ENCODE measurements at places on chromosomes 3 and 15.

DNA sequence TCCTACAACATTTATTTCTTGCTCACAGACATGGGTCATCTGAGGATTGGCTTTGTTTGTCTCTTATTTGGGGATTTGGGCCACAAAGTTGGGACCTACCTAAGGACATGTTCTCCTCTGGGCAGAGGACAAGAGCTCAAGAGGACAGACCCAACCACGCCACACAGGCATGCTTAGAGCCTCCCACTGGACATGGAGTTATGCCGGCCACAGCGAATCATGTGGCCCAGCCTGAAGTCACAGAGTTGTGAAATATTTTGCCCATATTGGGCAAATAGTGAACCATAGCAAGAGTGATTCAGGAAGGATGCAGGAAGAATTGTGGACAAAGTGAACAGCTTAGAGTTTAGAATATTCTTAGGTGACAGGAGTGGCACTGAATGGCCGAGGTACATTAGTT is 9.9 kb downstream of the TRAK1 start:
- DNase-seq = peak; percentile 78

- DNase-seq = no peak
Measured at GRCh38 chr3:113223475-113224281, 12.3 kb downstream of the BOC start.

DNA sequence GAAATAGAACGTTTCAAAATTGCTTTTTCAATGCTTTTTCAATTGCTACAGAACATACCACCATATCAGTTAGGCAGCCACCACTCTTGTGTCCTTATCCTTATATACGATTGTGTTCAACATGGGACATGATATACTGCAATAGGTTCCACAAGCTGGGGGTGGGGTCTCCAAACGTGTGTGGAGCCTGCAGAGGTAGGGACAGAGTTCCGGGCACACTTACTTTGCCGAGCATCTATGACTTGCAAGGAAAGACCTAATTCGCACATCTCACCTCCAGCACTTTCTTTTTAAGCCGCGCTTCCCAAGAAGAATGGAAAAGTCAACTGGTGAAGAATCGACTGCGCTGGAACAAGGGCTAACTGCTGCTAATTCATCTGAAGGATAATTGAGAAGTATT is 39.6 kb upstream of the SFMBT1 start:
- no peak for DNase-seq

GRCh38 chr15:37134699-37135131 is 34.4 kb upstream of the MEIS2 start:
- DNase-seq = no peak

GRCh38 chr3:22659651-22660475 is 543.3 kb upstream of the UBE2E2 start:
- no peak for DNase-seq

GRCh38 chr3:124149771-124150170 is 157.8 kb upstream of the ROPN1 start:
- no peak for DNase-seq

GRCh38 chr3:143814443-143814889 is 33.8 kb downstream of the SLC9A9 start:
- no peak for DNase-seq

- DNase-seq = no peak
Measured at GRCh38 chr15:73541479-73541878, 91.7 kb downstream of the NPTN start.

DNA sequence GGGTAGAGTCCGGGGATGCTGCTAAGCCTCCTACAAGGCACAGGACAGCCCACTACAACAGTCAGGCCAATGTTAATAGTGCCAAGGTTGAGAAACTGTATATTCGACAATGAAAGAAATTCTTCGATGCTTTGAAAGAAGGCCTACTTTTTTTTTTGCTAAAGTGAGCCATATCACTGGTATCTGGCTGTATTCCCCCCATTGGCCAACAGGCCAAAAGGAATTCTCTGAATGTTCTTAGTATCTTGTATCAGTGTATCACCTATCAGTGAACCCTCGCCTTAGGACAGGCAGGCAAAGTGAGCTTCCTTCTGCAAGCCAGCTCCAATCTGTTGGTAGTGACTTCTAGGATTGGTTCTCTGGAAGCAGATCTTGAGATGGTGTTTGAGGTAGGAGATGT is 74.2 kb downstream of the SNTN start:
- DNase-seq = no peak

- no peak for DNase-seq
Measured at GRCh38 chr15:90924375-90924774, 8.0 kb downstream of the HDDC3 start.

DNA sequence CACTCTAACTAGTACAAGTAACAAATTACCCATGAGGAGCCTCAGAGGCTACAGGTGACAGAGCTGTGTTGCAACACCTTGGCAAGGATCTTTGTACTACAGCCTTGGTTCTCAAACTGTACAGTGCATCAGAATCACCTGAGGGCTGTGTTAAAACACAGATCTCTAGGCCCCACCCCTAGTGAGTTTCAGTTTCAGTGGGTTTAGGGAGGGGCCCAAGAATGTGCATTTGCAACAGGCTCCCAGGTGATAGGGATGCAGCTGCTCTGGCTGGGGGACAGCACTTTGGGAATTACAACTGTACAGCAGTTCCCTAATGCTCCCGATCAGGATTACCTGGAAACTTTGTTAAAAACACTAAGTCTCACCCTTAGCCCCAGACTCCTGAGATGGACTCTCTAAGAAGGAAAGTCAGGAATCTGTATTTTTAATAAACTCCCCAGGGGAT is 66.1 kb upstream of the NR2F2 start:
- DNase-seq = peak; percentile 60

DNA sequence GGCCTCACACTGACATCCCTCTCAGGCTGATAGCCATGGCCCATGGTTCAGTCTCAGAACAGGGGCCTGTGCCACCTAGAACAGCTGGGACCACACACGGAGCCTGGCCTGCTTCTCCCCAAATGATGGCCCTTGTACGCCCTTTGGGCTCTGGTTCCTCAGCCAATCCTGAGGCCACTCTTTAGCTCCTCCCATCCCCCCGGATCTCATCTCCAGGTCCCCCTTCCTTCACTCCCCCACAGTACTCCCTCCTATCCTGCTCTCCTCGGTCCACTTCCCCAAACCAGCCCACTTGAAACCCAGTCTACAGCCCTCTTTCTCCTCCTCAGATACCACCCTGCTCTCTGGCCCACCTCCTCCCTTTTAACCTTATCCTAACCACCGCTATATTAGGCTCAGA is 17.8 kb upstream of the ZFYVE19 start:
- DNase-seq = no peak

GRCh38 chr15:59686389-59686788 is 2.7 kb downstream of the BNIP2 start:
- no peak for DNase-seq

- no peak for DNase-seq
Measured at GRCh38 chr3:123656691-123657090, 71.8 kb upstream of the HACD2 start.

GRCh38 chr3:53171064-53171418 is 10.0 kb downstream of the PRKCD start:
- no peak for DNase-seq

- no peak for DNase-seq
Measured at GRCh38 chr3:7700539-7700938, 801.1 kb upstream of the LMCD1 start.
